Caki2 (cell line): ENCODE measurements at places on chromosomes 7 and 10.

DNA sequence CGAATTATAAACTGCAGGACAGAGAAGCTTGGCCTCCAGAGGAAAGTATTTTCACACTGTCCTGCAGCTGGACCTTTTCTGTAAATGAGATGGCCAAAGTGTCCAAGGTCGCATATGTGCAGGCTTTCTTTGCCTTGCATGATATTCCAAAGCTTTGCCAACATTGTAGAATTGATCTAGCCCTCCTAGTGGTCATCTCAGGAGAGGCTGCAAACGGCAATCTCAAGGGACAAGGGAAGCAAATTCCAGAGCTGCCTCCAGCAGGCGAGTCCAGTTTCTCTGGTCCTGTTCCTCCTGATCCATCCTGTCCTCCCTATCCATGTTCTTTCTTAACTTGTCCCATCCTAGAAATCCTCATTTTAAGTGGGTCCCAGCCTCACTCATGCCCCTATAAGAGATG lies 373.4 kb upstream of the PCDH15 start:
- no peak for DNase-seq

- DNase-seq: no peak
Observed at GRCh38 chr7:45524445-45524844, 49.7 kb upstream of the ADCY1 start.

DNA sequence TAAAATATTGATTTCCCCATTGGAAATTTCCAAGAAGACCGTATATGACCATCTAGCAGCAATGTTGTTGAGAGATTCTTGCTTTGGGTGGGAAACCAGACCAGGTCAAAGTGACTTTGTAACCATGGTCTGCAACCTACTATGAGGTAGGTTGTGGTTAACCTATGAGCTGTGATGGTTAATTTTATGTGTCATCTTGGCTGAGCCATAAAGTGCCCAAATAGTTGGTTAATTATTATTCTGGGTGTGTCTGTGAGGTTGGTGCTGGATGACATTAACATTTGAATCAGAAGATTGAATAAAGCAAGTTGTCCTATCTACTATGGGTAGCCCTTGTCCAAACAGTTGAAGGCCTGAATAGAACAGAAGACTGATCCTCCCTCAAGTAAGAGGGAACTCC lies 18.3 kb upstream of the RALA start:
- peak; percentile 79 for DNase-seq

DNA sequence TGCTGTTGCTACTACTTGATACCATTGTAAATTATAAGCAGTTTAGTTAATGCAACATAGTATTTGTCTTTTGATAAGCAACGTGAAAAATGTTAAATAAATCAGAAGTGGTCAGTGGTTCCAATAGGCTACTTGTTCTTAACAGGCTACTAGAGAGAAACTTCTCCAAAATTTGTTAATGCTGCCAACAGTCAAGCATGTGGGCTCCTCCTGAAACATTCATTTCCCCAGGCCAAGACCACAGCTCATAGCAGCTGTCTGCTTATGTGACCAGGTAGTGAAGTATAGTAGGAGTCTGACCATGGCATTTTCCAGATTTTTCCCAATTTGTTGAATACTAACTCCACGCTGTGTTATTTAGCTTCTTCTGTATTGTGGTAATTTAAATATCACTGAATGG lies 81.0 kb downstream of the CYP51A1 start:
- no peak for DNase-seq

DNA sequence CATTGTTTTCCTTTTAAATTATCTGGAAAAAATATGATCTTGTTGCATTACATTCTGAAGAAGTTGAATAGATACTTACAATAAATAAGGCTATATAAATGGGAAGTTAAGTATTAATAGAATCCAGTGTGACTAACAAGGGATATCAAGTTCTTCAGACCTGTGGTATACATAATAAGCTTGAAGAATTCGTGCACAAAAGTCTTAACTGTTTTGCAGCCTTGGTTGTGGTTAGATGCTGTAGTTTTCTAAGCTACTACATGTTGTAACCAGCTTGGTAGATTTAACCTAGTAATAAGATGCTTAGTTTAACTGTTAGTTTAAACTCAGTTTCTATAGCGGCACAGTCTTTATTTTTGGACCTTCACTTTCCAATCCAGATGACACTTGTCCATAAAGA lies 106.2 kb upstream of the GLCCI1 start:
- DNase-seq: peak; percentile 7
